ENCODE measurements at places on chromosomes 7 and 10. TPM values are rescaled to one million over a fixed set of nuclear protein-coding genes. Genes with fewer than 3 reads are reported as not detected.

Gene SFRP4
- 0.24 TPM for total RNA-seq

DNA sequence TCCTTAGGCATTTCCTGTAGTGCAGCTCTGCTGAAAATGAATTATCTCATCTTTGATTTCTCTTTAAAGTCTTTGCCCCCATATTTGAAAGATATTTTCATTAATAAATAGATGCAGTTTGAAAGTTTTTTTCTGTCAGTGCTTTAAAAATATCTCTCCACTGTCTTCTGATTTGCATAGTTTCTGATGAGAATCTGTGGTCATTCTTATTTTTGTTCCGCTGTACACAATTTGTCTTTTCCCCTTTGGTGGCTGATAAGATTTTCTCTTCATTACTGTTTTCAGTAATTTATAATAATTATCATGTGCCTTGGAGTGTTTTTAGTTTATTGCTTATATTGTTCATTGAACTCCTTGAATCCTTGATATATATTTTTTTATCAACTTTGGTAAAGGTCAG, 7.0 kb upstream of the GHRHR start:
- peaks cover 14% of the 10 kb centered on the region for H3K27me3 ChIP-seq
- H3K36me3 ChIP-seq = peaks cover 5% of the 10 kb centered on the region
- H3K4me1 ChIP-seq = no peaks in the 10 kb centered on the region
- DNase-seq = no peak
- no peak overlapping the region for H3K4me3 ChIP-seq

DNA sequence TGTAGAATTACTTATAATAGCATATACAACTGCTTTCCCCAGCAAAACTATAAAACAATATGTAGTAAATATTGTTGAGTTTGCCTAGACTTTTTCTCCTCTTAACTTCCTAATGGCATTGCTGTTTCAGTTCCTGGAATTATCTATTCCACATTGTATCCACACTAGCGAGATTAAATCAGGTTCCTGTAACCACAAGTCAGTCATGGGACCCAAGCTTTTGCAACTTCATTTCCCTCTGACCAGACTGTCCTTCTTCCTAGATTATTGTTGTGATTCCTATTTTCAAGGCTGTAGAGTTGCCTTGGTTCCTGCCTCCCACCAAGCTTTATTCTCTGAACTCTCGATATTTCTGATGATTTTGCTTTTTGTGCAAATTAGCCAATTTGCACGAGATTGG, 173.3 kb upstream of the ZNF804B start:
- DNase-seq = no peak
- no peak overlapping the region for H3K4me3 ChIP-seq

DNA sequence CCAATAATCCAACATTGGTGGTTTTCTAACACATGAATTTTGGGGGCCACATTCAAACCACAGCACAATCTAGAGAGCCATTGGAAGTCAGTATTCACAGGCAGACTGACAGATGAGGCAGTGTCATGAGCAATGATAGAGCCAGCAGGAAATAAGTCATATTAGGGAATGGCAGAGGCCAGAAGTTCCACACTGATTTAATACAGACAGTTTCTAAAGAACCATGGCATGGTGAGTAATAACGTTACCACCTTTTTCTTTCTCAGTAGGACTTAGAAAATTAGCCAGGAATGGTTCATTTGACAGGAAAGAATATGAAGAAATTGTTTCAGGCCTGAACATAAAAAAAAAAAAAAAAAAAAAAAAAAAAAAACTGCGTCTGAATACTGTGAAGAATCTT, 210.3 kb downstream of the GPAM start:
- DNase-seq = no peak
- H3K36me3 ChIP-seq = no peaks in the 10 kb centered on the region

Gene PHKG1
- not detected for total RNA-seq

Gene POLR3A
- total RNA-seq = 27.5 TPM

GRCh38 chr10:104690959-104691358, 49.9 kb downstream of the SORCS3 start:
- no peaks in the 10 kb centered on the region for H3K36me3 ChIP-seq
- DNase-seq = no peak
- no peak overlapping the region for H3K27ac ChIP-seq
- H3K4me1 ChIP-seq = peaks cover 4% of the 10 kb centered on the region
- no peak overlapping the region for H3K4me3 ChIP-seq

- 0 out of 2 replicates have a peak, but pooled peaks cover 1% of the 10 kb centered on the region for H3K4me1 ChIP-seq
- no peaks in the 10 kb centered on the region for H3K36me3 ChIP-seq
- no peak overlapping the region for H3K4me3 ChIP-seq
- no peaks in the 10 kb centered on the region for H3K27me3 ChIP-seq
- no peak overlapping the region for H3K27ac ChIP-seq
- no peak for DNase-seq
Measured at GRCh38 chr7:134828361-134828760, 48.9 kb downstream of the CALD1 start.

- no peaks in the 10 kb centered on the region for H3K4me1 ChIP-seq
- H3K36me3 ChIP-seq = peaks cover 73% of the 10 kb centered on the region
- no peaks in the 10 kb centered on the region for H3K27me3 ChIP-seq
- no peak overlapping the region for H3K4me3 ChIP-seq
- DNase-seq = no peak
Measured at GRCh38 chr7:6148724-6149360, 117.7 kb downstream of the ANKRD61 start.

GRCh38 chr10:72132854-72133253, 44.5 kb upstream of the SPOCK2 start:
- H3K27ac ChIP-seq = no peak overlapping the region
- H3K27me3 ChIP-seq = no peaks in the 10 kb centered on the region
- H3K4me3 ChIP-seq = no peak overlapping the region
- peaks cover 16% of the 10 kb centered on the region for H3K36me3 ChIP-seq

- no peak for DNase-seq
- 0 out of 2 replicates have a peak, but pooled peaks cover 3% of the 10 kb centered on the region for H3K4me1 ChIP-seq
- no peak overlapping the region for H3K27ac ChIP-seq
- H3K4me3 ChIP-seq = no peak overlapping the region
- no peaks in the 10 kb centered on the region for H3K27me3 ChIP-seq
- H3K36me3 ChIP-seq = no peaks in the 10 kb centered on the region
Measured at GRCh38 chr7:103902917-103903316, 86.5 kb downstream of the RELN start.

Gene RSPH10B2
- 0.44 TPM for total RNA-seq

Gene RGR
- not detected for total RNA-seq

Gene OR2A12
- not detected for total RNA-seq

GRCh38 chr10:117554241-117554814, 11.8 kb downstream of the EMX2 start:
- DNase-seq = no peak
- peaks cover 32% of the 10 kb centered on the region for H3K4me1 ChIP-seq
- H3K27ac ChIP-seq = no peak overlapping the region
- peak overlapping the region; percentile 58 for H3K4me3 ChIP-seq
- H3K27me3 ChIP-seq = peaks cover 84% of the 10 kb centered on the region
- H3K36me3 ChIP-seq = no peaks in the 10 kb centered on the region

Gene OTUD1
- total RNA-seq = 9.8 TPM

DNA sequence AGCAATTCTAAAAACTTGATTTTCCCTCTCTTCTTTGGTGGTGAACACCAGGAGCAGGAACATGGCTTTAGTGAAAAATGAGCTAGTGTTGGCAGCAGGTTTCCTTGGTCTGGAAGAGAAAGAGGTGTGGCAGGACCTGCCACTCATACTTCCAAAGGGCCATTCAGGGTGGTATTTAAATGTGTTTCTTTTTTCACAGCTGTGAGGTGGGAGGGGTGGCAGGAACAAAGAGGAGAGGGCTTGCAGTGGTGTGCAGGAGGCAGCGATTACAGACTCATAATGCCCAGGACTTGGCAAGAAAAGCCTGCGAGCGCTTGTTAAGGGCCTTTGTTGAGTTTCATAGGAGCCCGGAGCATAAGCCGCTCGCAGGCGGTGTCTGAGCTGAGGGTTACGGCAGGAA, 36.8 kb downstream of the WIPF3 start:
- H3K36me3 ChIP-seq = no peaks in the 10 kb centered on the region
- H3K4me3 ChIP-seq = no peak overlapping the region
- H3K4me1 ChIP-seq = peaks cover 23% of the 10 kb centered on the region
- no peaks in the 10 kb centered on the region for H3K27me3 ChIP-seq

DNA sequence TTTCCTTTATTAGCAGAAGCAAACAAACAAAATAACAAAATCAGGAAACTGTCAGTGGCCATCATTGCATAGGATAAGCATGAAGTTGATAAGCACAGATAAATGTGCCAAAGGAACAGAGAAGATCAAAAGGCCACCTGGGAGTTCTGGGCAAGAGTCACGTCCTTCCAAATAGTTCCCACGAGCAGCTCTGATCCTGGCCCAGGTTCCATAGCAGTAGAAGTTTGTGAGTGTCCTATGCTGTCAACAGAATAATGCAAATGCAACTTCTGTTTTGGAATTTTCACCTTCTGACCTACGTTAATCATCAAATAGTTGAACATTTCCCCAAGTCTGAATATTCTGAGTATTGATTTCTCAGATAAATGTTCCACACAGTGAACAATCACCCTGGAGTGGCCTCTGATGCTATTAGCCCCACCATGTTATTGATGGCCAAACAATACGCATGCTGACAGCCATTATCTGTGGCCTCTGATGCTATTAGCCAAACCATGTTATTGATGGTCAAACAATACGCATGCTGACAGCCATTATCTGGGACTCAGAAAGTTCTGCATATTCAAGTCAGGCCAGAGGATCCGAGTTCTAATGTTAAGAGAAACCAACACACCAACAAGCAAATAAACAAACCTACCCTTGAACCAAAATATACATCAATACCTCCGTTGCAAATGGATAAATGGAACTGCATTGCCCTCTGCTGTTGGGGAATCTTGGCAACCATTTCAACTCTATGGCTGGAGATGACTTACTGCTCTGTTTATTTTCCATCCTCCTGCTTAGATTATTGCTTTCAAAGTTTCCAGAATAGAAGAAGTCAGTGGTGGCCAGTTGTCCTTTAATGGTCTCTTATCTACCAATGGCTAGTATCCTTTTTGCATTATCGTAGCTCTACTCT, 63.3 kb downstream of the MRC1 start:
- H3K4me3 ChIP-seq = no peak overlapping the region
- no peaks in the 10 kb centered on the region for H3K27me3 ChIP-seq
- no peaks in the 10 kb centered on the region for H3K36me3 ChIP-seq
- no peak overlapping the region for H3K27ac ChIP-seq

GRCh38 chr7:107898997-107899594, 8.1 kb downstream of the DLD start:
- H3K4me1 ChIP-seq = peaks cover 14% of the 10 kb centered on the region
- H3K27me3 ChIP-seq = no peaks in the 10 kb centered on the region
- peak overlapping the region; percentile 41 for H3K27ac ChIP-seq
- H3K4me3 ChIP-seq = no peak overlapping the region
- H3K36me3 ChIP-seq = peaks cover 21% of the 10 kb centered on the region

GRCh38 chr7:136342251-136342650, 365.1 kb upstream of the MTPN start:
- H3K4me1 ChIP-seq = no peaks in the 10 kb centered on the region
- H3K27me3 ChIP-seq = no peaks in the 10 kb centered on the region
- no peak overlapping the region for H3K4me3 ChIP-seq
- no peak overlapping the region for H3K27ac ChIP-seq
- no peaks in the 10 kb centered on the region for H3K36me3 ChIP-seq

DNA sequence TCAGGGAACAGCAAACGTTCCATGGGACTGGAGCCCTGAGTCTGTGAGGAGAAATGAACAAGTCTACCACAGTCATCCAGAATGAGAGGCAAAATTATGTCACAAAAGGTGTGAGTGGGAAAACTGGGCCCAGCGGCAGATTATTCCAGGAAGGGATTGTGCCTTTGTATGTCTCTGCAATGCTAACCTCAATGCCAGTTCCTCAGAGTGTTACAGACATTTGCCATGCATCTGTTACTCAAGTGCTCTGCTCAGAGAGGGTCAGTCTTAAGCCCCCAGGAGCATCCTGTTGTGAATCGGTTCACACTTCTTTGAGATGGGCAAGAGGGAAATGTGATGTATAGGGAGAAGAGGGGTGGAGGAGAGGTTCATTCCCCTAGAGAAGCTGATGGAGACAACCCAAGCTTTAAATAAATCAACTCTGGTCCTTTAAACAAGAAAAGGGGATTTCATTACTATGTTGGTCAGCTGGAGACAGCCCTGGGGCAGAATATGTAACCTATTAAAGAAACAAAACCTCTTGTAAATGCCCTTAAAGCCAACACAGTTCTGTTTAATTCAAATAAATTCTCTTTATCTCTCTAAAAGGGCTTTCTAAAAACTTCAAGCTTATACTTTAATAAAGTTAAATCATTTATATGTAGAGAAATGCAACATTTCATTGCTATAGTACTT, 85.9 kb upstream of the GRB10 start:
- H3K27ac ChIP-seq = no peak overlapping the region
- H3K36me3 ChIP-seq = peaks cover 38% of the 10 kb centered on the region
- no peak overlapping the region for H3K4me3 ChIP-seq
- H3K27me3 ChIP-seq = peaks cover 5% of the 10 kb centered on the region
- peaks cover 54% of the 10 kb centered on the region for H3K4me1 ChIP-seq
- DNase-seq = no peak

- no peak overlapping the region for H3K27ac ChIP-seq
- no peaks in the 10 kb centered on the region for H3K27me3 ChIP-seq
- H3K4me3 ChIP-seq = no peak overlapping the region
- H3K36me3 ChIP-seq = peaks cover 16% of the 10 kb centered on the region
Measured at GRCh38 chr7:42900842-42901241, 11.0 kb downstream of the C7orf25 start.

GRCh38 chr10:72316748-72317435, 37.8 kb downstream of the DNAJB12 start:
- H3K27ac ChIP-seq = no peak overlapping the region
- no peak overlapping the region for H3K4me3 ChIP-seq
- H3K4me1 ChIP-seq = peaks cover 48% of the 10 kb centered on the region
- H3K27me3 ChIP-seq = no peaks in the 10 kb centered on the region

DNA sequence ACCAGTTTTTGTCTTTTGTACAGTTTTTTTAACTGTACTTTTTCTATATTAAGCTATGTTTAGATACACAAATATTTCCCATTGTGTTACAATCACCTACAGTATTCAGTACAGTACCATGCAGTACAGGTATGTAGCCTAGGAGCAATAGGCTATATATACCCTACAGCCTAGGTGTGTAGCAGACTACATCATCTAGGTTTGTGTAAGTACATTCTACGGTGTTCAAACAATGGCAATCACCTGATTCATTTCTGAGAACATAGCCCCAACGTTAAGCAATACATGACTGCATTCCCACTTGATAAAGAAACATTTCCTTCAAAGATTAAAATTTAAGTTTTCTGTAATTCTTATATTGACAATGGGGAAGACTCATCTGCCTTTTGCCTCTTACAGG, 89.4 kb downstream of the TRIL start:
- no peak overlapping the region for H3K4me3 ChIP-seq
- DNase-seq = no peak
- no peaks in the 10 kb centered on the region for H3K36me3 ChIP-seq
- H3K4me1 ChIP-seq = peaks cover 25% of the 10 kb centered on the region
- H3K27ac ChIP-seq = no peak overlapping the region
- no peaks in the 10 kb centered on the region for H3K27me3 ChIP-seq

GRCh38 chr7:157840914-157841772, 504.3 kb downstream of the DNAJB6 start:
- H3K4me1 ChIP-seq = peaks cover 21% of the 10 kb centered on the region
- H3K4me3 ChIP-seq = no peak overlapping the region
- H3K27me3 ChIP-seq = 0 out of 2 replicates have a peak, but pooled peaks cover 2% of the 10 kb centered on the region
- H3K36me3 ChIP-seq = peaks cover 19% of the 10 kb centered on the region

GRCh38 chr7:26360650-26361049, 69.0 kb downstream of the SNX10 start:
- H3K36me3 ChIP-seq = no peaks in the 10 kb centered on the region
- peaks cover 6% of the 10 kb centered on the region for H3K4me1 ChIP-seq
- H3K27me3 ChIP-seq = no peaks in the 10 kb centered on the region
- DNase-seq = no peak
- no peak overlapping the region for H3K4me3 ChIP-seq

Gene CLRN3
- total RNA-seq = not detected

Data from WTC11 (cell line).